ENCODE measurements at places on chromosomes 11 and 22.

DNA sequence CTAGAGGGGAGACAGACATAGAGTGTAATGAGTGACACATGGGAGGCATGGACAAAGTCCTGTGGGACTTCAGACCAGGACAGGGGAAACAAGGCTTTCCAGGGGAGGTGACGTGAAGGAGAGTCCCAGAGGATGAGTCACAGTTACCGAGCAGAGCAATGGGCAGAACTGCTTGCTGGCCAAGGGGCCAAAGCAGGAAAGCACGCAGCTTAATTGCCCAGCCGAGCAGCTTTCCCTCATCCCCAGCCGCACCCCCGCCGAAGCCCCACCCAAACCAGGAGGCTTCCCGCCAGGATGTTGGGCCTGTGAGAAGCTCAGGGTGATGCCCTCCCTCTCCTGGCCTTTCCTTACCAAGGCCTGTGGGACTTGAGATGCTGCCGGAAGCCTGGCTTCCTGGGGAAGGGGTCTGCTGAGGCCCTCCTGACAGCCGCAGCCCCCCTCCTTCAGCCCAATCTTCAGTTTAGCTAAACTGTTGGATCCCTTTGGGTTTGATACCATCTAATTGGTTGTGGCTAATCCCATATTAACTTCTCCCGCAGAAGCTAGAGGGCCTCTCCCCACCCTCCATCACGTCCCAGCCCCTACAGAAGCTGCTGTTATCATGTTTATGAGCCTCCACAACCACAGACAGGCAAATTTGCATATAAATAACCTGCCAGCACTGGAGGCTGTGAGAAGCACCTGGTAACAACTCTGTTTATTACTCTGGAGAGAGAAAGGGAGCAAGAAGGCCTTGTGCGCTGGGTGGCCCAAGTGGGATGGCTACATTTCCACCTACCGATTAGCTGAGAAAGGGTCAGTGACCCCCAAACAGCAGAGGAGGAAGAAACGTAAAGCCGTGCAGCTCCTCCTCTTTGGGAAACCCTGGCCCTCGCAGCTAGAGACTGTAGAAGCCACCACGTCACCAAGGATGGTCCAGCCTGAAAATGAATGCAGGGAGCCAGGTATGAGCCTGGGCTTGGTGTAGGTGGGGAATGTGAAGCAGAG lies 80.0 kb downstream of the TRIM29 start:
- no peak for DNase-seq

- no peak for DNase-seq
Measured at GRCh38 chr11:93733474-93733873, 7.8 kb downstream of the TAF1D start.

GRCh38 chr11:33926671-33927552 lies 35.0 kb upstream of the LMO2 start:
- DNase-seq: no peak

- DNase-seq: no peak
Measured at GRCh38 chr11:125941619-125942611, 3.9 kb upstream of the VSIG10L2 start.

DNA sequence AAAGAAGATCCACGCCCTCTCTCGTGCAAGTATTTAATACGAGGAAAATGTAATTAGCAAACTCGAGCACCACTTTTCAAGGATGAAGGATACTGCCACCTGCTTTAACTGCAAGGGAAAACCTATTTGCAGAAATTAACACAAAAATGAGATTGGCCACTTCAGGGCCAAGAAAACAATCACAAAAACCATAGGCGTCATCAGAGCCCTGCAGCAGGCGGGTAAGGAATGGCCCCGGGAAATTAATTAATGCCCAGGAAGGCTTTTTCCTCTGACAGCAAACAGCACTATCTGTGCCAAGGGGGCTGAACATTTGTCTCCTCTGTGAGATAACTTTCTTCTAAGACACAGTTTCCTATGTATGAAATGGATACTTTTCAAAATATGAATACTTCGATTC lies 255.7 kb downstream of the CTTN start:
- DNase-seq: no peak

DNA sequence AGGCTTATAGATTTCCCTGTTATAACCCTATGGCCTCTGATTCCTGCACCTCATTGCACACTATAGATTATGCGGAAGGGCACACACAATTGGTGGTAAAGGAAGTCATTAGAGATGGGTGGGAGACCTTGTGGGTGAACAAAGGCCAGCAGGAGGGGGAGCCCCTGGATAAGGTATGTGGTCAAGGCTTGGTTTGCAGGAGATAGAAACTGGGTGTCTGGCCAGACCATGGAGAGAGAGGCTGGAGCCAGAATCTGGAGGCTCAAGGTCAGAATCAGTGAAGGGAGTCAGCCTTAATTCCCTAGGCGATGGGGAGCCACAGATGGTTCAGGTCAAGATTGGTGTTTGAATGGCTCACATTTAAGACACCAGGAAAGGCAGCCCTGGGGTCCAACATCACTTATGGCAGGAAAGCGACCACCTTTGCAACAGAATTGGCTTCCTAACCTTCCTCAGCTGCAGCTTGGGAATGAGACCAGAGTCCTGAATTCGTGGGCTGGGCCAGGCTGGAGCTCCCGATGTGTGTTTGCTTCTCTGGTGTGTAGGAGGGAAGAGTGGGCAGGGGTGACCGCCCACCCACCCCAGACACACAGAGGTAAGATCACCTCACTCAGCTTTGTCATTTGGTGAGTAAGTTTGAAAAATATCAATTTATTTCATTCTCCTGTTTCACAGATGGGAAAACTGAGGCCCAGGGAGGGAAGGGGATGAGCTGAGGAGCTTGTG lies 22.7 kb upstream of the SCUBE1 start:
- DNase-seq: no peak

DNA sequence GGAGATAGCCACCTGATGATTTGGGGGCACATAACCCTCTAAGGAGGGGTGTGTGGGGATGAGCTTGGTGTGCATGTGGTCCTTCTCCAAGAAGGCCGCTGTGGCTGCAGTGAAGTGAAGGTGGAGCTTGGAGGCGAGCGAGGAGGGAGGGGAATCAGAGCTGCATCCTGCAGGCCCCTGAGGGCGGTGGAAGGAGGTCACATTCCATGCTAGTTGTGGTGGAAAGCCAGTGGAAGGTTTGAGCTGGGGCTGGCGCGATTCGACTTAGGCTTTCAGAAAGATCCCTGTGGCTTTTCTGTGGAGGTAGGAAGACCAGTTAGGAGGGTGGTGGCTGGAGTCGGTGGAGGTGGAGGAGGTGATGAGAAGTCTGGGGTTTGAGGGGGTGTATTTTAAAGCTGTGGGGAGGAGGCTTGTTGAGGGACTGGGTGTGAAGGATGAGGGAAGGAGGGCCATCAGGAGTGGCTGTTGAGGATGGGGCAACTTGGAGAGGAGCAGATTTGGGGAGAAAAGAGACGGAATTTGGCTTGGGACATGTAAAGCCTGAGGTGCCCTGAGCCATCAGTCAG lies 62.0 kb downstream of the TBC1D22A start:
- DNase-seq: no peak

DNA sequence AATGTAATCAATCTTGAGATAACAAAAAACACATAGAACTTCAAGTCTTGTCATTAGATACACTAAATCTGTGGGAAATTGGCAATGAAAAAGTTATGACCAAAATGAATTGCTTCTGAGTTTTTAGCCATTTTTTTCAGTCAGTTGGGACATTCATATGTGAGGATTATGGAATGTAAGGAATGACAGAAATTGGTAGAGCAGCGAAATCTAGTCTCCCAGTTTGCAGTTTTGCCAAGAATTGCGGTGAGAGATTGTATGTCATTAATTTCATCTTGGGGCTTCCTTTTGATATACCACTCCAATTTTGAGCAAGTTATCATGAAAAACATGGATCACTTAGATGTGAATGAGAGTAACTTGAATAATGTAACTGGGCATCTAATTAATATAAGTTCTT lies 49.9 kb downstream of the SIK2 start:
- no peak for DNase-seq

DNA sequence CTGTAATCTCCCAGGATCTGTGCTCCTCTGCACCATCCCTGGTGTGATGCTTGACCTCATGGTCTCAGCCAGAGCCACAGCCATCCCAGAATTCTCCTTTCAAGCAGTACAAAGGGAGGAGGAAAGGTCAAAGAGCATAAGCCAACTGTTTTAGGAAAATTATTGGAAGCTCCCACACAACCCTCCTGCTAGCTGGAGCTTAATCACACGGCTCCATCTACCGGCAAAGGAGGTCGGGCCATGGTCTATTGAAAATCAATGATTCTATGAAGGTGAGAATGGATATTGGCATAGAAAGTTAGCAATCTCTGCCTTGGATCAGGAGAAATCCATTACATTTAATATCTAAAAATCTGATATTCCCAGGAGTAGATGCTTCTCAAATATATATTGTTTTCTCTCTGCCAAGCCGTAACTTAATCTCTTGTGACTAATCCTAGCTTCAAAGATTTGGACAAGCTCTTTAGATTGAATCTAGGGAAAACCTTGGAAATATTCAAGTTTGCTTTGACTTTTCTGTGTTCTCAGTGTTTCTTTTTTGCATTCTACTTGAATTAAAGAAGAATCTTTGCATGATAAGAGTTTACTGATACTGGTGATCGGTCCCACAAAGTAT lies 259.6 kb downstream of the NTM start:
- DNase-seq: no peak

GRCh38 chr22:26318975-26319374 lies 110.1 kb upstream of the ASPHD2 start:
- DNase-seq: no peak

- DNase-seq: no peak
Measured at GRCh38 chr11:31236143-31236542, 133.4 kb downstream of the DCDC1 start.

- DNase-seq: no peak
Measured at GRCh38 chr11:131138731-131139130, 222.5 kb upstream of the SNX19 start.

DNA sequence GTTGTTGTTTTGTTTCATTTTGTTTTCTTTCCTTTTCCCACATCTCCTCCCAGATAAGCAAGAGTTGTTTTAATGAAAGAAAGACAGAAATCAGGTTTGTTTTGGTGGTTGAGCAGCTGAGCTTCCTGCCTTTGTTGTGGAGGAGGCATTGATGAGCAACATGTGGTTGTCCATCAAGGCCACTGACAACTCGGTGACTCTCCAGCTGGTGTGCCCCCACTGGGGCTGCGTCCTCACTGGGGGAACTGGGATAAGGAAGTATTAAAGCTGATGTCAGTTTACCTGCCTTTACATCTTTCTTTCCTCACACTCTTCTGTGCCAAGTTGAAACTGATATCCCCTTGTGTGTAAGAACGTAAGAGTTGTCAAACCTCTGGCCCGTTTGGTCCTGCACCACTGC lies 5.9 kb downstream of the VPS26B start:
- DNase-seq: no peak

- DNase-seq: peak; percentile 55
Measured at GRCh38 chr22:27850000-27850521, 48.5 kb upstream of the MN1 start.

GRCh38 chr11:7585816-7586215 lies 72.0 kb downstream of the PPFIBP2 start:
- DNase-seq: no peak

GRCh38 chr22:27668828-27669797 lies 132.4 kb downstream of the MN1 start:
- peak; percentile 11 for DNase-seq

GRCh38 chr22:19824212-19824925 lies 30.3 kb downstream of the GNB1L start:
- DNase-seq: no peak

GRCh38 chr11:65716774-65717405 lies 3.7 kb downstream of the RNASEH2C start:
- no peak for DNase-seq

DNA sequence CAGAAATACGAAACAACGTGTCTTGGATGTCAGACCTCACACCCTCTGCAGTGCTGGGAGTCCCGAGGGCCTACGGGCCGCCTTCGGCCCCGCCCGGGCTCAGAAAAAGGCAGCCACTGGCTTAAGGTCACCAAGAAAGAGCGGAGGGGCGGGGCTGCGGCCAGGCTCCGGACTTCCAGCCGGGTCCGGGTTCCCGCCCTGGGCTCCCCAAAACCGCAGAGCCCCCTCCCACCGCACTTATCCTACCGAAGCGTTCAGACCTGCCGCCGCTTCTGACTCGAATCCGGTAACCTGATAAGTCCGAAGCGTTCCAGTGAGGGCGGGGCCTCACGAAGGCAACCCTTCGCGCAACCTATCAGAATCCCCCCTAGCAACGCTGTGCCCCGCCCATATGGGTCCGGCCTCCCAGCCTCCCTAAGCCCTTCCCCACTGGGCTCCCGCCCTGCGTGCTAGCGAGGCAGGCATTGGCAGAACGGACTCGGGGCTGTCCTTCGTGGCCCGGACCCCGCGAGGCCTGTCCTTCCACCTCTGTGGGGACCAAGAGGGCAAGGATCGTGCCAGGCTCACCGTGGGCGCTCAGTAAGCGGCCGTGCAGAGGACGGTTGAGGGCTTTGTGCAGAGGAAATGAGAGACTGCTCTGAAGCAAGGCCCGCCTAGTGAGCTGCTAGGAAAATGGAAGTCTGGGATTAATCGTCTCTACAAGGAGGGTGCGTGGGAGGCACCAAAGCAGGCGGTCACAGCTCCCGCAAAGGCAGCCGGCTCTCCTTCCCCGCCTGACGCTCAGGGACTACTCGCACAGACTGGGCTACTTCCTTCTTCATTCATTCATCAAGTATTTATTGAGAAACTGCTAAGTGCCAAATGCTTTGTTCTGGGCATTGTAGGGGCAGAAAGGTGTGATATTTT lies at the start of gene NAGA:
TSS of gene NAGA (minus strand) at position 296 of the 906 bp plus-strand sequence. CDS start 515 bp downstream, outside the sequence.
- DNase-seq: peak; percentile 94

- no peak for DNase-seq
Measured at GRCh38 chr11:13110929-13111812, 102.1 kb downstream of the RASSF10 start.

- DNase-seq: no peak
Measured at GRCh38 chr22:17381192-17381913, 12.1 kb downstream of the CECR2 start.

DNA sequence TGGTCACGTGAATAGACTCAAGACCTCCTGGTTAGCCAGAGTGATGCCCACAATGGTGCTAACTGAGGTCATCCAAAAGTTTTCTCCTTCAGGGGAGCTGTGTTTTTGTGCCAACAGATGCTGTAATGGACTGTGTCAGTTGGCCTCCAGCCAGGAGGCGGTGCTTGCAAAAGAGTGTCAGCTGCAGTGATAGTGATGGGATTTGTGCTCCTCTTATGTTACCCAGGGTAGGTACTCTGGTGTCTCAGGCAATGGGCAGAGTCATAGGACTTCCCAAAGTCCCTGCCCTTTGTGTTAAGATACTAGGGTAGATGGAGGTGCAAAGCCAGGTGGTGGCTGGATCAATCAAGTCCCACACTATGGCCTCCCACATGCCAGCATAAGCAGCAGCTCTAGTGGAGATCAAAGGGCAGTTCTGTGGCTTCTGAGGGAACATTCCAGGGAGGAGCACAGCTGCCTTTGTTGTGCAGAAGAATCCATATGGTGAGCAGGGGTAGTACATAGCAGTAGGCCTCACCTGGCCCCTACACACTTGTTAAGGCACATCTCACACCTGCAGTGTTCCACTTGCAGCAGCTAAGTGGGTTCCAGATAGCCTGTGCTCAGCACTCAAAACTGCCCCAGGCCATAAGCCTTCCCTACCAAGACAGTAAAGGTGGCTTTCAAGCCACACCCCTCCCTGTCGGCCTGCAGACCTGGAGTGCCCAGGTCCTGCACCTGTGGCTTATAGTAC lies 9.4 kb upstream of the FANCF start:
- peak; percentile 40 for DNase-seq

- DNase-seq: no peak
Measured at GRCh38 chr11:15555161-15555560, 440.4 kb downstream of the INSC start.

- no peak for DNase-seq
Measured at GRCh38 chr22:49774046-49774445, 53.6 kb downstream of the BRD1 start.

GRCh38 chr11:64086258-64087123 lies 50.8 kb downstream of the FLRT1 start:
- DNase-seq: peak; percentile 52

GRCh38 chr22:35437049-35437448 lies 37.1 kb downstream of the MCM5 start:
- no peak for DNase-seq
